Activated naive CD4-positive, alpha-beta T cell treated with anti-CD3 and anti-CD28 coated beads for 36 hours (primary cell): ENCODE measurements at places on chromosomes 2 and 18. TPM values are rescaled to one million over a fixed set of nuclear protein-coding genes. Genes with fewer than 3 reads are reported as not detected.

The MARCO gene
- total RNA-seq: not detected

The LCT gene
- 0.07 TPM for total RNA-seq

The FEV gene
- not detected for total RNA-seq

The GALNT3 gene
- 2.1 TPM for total RNA-seq

- no peak for DNase-seq
Observed at GRCh38 chr2:36700311-36700710, 3.8 kb downstream of the VIT start.

- DNase-seq: no peak
Observed at GRCh38 chr2:26644188-26644835, 3.1 kb upstream of the CIB4 start.

GRCh38 chr2:128639693-128640092 is 321.0 kb upstream of the HS6ST1 start:
- no peak for DNase-seq

DNA sequence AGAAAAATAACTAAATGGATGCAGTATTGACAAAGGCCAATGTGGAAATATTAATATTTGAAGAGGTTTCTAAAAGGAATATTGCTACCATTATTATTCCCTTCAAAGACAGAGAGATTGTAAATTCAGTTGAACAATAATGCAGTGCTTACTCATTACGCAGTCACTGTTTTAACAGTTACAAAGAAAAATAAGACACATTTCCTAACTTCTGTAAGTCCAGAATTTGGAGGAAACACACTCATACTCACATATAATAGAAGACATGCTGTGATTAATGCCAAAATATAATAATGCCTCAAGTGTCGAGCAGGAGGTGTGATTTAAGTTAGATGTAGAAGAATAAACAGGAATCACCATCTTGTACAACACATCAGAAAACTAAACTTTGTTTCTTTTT is 389.2 kb downstream of the FBXO15 start:
- DNase-seq: no peak

DNA sequence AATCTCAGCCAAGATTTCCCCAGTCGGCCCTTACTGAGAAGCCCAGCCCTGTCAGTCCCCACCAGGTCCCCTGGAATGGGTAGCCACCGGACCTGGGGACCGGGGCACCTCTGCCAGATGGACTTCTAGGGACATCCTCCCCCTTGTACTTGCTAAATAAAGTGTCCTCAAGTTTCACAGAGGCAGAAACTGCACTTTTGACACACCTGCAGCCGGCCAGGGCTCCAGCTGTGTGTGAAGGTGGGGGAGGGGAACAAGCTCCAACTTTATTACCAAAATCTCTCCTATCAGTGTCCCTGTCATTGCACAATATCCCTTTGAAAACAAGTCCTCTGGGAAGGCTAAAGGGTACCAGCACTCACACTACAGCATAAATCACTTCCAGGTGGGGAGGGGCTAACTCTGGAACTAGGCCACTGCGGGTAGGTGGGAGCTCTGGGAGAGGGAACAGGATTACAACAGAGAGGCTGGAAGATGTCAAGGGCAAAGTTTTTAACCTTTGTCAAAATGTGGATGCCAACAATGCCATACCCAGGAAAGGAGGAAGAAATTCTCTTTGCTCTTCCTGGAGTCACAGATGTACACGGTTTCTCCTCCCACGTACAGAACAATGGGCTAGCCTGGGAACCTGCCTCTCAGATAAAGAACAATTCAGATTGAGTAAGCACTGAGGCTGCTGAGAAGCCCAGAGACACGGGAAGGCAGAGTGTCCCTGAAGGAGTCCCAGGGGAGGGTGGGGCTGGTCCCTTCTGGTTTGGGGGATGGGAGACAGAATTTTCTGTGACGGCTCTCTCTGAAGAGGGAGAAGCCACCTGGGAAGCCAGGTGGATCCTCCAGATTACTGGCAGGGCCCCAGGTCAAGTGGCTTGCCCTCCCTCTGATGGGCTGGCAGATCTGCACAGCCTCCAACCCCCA is 11.0 kb downstream of the SDC1 start:
- no peak for DNase-seq

GRCh38 chr2:27184115-27184514 is 27.7 kb upstream of the ATRAID start:
- DNase-seq: no peak

DNA sequence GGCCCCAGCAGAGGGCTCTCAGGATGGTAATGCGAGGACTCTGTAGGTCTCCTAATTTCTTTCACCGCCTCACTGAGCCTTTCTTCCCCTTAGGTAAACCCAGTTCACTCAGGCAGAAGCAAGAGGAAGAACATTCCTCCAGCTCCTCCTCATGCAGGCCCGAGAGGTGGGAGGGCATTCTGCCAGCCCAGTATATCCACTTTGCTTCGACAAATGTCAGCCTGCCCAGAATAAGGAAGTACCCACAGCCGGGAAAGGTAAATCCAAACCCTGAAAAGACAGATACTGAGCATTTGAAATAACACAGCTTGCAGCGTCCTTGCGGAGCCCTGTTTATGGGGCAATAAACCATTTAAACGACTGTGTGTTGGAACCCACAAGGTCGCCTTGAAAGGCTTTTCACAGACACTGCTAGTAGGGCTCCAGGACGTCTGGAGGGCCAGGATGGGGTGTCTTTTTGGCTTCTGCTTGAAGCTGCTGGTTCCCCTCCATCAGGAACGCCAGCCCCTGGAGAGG is 63.0 kb upstream of the STPG4 start:
- DNase-seq: no peak

GRCh38 chr2:195318440-195319111 is 338.4 kb upstream of the SLC39A10 start:
- peak; percentile 69 for DNase-seq

DNA sequence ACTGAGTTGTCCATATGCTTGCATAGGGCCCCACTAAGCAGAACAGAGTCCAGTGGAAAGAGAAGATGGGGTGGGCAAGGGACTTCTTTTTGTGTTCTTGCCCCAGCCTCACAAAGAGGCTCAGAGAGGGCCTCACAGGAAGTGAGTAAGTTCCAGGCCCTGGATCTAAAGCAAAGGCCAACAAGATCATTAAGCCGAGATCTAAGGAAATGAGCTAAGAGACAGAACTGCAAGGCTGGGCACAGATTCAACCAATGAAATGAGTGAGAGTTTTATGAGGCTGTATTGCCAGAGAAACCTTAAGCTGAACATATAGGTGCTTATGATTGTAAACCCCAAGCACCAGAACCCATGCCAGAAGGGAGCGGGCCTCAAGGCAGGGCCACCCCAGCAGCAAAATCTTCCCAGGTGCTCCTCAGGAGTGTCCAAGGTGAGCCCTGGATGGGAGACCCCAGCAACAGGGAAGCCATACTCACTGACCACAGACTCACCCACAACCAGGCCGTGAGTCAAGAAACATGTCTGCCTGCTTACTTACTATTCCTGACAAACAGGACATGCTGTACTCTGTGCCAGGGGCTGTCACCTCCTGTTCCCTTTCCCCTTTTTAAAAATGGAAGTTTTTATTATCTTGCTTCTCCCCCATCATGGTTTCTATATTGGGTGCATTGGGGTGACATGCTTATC is 40.2 kb downstream of the SLC14A1 start:
- DNase-seq: peak; percentile 7

DNA sequence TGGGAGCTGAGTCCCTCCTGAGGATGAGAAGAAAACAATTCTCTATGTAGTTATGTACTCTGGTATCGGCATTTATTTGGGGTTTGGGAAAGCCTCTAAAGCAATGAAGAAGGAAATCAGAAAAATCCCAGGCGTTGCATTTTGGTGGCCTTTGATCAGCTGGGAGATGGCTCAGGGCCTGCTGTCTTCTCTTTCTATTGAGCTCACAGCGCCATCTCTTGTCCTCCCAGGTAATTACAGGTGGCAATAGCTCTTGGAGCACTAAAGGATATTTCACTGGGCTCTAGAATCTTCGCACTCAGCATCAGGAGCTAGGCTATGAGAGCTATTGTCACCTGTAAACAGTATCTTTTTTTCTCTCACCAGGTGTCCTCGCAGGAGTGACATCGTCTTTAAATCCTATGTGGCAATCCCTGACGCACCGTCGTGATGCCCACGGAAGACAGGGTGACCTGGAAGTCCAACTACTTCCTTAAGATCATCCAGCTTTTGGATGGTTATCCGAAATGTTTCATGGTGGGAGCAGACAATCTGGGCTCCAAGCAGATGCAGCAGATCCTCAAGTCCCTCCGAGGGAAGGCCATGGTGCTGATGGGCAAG is 76.1 kb upstream of the PMAIP1 start:
- DNase-seq: peak; percentile 78
